ENCODE measurements at places on chromosomes 6 and 20. TPM values are rescaled to one million over a fixed set of nuclear protein-coding genes. Genes with fewer than 3 reads are reported as not detected.

DNA sequence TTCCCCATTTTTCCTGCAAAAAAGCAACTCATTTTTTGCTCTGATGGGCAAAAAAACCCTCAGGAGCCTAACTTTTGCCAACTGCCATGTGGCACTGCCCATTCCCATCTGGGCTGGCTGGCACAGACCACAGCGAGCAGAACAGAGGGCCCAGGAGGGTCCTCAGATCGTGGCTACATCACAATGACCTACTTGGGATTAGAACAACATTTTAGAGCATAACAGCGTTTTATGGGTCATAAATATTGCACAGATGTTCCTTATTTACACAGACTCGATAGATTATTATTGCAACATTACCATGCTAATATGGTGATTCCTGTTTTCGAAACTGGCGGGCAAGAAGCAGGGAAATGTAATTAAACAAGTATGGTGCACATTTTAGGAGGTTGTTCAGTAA, 28.0 kb downstream of the PTPRT start:
- no peaks in the 10 kb centered on the region for H3K4me1 ChIP-seq
- DNase-seq: no peak
- H3K27me3 ChIP-seq: no peaks in the 10 kb centered on the region

DNA sequence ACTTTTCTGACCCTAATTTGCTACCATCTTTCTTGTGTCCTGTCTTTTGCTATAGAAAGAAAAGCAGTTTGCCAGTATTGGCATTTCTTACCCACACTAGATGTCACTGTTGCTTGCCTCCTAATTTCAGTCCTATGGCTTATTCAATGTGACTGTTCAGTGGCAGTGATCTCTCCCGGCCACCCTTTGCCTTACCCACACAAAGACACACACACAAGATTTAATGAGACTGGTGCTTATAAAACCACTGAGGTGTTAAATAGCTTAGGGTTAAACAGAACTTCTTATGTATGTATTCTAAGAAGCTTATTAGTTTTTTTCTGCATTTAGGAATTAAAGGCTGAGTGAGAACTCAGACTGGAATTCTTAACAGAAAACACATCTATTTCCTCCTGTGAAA, 233.6 kb upstream of the ASCC3 start:
- H3K27ac ChIP-seq: no peak overlapping the region
- H3K27me3 ChIP-seq: no peaks in the 10 kb centered on the region
- no peak overlapping the region for H3K4me3 ChIP-seq
- DNase-seq: no peak
- no peaks in the 10 kb centered on the region for H3K4me1 ChIP-seq

- no peak overlapping the region for H3K27ac ChIP-seq
- H3K4me1 ChIP-seq: no peaks in the 10 kb centered on the region
- H3K36me3 ChIP-seq: no peaks in the 10 kb centered on the region
- DNase-seq: no peak
- no peaks in the 10 kb centered on the region for H3K27me3 ChIP-seq
- H3K4me3 ChIP-seq: no peak overlapping the region
These were observed 11.8 kb downstream of the RIPOR2 start for GRCh38 chr6:24923885-24924401.

- no peaks in the 10 kb centered on the region for H3K36me3 ChIP-seq
- no peak for DNase-seq
- H3K27me3 ChIP-seq: no peaks in the 10 kb centered on the region
These were observed 296.6 kb upstream of the MANEA start for GRCh38 chr6:95280686-95281273.

DNA sequence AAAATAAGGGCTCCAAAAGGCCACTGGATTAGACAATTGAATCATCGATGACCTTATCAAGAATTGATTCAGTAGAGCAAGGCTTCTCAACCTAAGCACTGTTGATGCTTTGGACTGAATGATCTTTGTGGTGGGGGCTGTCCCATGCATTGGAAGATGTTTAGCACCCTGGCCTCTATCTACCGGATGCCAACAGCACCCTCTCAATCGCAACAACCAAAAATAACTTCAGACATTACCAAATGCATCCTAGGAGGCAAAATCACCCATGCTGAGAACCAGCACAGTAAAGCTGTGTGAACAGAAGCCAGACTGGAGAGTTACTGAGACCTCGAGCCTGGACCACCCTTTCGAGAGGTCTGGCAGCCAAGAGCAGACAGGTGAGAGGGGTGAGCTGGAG, 67.5 kb downstream of the TBC1D7 start:
- no peak overlapping the region for H3K4me3 ChIP-seq
- no peaks in the 10 kb centered on the region for H3K4me1 ChIP-seq
- H3K27ac ChIP-seq: peak overlapping the region; percentile 16
- H3K36me3 ChIP-seq: no peaks in the 10 kb centered on the region

DNA sequence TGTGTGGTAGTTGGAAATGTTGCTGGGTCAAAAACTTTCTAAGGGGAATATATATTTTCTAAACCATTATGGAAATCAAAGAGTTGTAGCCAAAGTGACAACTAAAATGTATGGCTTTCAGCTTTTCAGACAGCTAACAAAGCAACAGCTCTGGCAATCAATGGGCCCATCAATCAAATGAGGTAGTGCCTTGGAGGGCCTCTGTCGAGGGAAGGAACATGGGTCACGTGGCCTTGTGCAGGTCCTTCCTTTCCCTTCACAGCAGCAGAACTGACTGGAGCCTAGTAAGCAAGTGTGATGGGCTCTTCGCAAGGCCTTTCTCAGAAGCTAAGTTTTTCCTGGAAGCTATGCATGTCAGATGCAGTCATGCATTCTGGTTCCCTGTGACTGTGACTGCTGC, 17.9 kb downstream of the FAXC start:
- no peak for DNase-seq
- no peaks in the 10 kb centered on the region for H3K4me1 ChIP-seq
- no peak overlapping the region for H3K4me3 ChIP-seq
- no peak overlapping the region for H3K27ac ChIP-seq

DNA sequence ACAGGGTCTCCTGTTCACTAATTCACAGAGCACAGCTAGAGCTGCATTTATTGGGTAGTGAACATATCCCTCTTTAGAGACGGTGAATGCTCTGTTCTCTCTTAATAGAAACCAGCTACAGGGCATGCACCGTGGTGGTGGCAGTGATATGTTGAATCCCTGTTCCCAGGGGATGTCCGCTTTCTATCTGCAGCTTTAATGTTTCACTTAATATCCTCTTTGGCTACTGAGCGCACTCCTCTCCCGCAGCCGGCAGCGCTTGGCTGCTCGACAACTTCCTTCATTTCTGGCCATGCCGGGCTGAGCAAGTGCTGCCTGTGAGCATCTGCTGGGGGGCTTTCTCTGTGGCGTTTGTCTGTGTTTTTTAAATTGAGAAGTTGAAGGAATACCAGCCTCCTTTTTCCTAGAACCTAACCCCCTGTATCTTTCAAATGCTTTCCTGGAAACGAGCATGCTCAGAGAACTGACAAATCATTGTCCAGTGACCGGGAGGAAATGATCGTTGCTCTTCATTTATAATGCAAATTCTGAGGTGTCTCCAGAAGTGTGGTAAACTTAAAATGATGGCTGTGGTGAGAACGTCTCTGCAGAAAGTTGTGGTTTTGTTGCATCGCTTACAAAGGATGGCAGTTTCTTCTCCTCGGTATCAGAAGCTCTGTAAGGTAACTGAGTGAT, 297.9 kb downstream of the UTRN start:
- H3K4me3 ChIP-seq: no peak overlapping the region
- DNase-seq: no peak

DNA sequence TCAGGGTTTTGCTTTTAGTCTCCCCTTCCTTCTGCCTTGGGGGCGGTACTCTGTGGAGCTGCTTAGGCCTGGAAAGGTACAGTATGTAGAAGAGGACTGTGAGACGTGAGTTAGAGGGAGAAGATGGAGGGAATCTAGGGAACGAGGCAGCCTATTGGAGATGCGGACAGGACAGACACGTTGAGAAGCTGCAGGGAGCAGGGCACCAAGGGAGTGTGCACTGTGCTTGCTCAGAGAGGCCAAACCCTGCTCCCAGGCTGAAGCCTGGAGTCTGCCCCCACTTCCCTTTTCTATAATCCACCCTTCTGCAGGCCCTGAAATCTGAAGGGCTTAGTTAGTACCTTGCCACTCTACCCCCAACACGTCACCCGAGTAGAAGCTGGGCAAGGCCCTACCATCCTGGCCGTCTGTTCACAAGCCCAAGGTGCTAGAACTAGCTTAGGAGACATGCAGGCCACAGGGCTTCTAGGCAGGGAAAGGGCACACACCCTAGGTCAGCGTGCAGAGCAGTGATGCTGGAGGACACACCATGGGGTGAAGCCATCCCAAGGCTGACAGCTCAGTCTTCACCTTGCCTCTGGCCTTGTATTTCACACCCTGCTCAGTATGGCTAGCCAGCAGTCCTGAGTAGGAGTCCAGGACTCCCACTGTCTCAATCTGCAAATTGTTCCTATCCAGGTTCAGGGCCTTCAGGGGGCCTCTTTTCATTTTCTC, 6.9 kb downstream of the TP53INP2 start:
- peaks cover 6% of the 10 kb centered on the region for H3K4me1 ChIP-seq
- H3K27ac ChIP-seq: no peak overlapping the region
- H3K36me3 ChIP-seq: peaks cover 14% of the 10 kb centered on the region
- H3K4me3 ChIP-seq: no peak overlapping the region
- H3K27me3 ChIP-seq: no peaks in the 10 kb centered on the region
- no peak for DNase-seq

- no peak overlapping the region for H3K4me3 ChIP-seq
- H3K27me3 ChIP-seq: no peaks in the 10 kb centered on the region
- no peak overlapping the region for H3K27ac ChIP-seq
- H3K36me3 ChIP-seq: no peaks in the 10 kb centered on the region
- DNase-seq: no peak
These were observed 13.0 kb downstream of the DOK5 start for GRCh38 chr20:54488442-54488841.

DNA sequence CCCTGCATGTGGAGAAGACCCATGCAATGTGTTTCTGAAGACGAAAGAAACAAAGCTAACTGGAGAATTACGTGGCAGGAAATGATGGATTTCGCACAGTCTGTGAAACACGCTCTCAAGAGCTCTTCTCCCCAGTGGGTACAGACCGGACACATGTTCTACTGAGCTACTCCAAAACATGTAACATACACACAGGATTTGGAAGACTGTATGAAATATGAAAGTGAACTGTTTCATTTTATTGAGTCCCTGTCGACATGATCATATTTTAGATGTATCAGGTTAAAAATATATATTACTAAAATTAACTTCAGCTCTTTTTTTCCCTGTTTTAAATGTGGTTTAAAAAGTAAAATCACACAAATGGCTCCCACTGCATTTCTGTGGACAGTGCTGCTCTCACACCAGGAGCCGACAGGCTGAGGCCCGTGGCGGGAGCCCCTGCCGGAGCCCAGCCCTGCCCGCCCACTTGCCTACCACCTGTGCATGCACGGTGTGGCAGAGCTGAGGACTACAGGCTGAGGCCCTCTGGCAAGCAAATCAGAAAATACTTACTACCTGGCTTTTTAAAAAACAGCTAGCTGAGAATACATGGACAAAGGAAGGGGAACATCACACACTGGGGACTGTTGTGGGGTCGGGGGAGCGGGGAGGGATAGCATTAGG, 58.9 kb upstream of the NXT1 start:
- H3K27ac ChIP-seq: no peak overlapping the region
- no peaks in the 10 kb centered on the region for H3K27me3 ChIP-seq
- H3K4me1 ChIP-seq: no peaks in the 10 kb centered on the region
- no peak for DNase-seq

DNA sequence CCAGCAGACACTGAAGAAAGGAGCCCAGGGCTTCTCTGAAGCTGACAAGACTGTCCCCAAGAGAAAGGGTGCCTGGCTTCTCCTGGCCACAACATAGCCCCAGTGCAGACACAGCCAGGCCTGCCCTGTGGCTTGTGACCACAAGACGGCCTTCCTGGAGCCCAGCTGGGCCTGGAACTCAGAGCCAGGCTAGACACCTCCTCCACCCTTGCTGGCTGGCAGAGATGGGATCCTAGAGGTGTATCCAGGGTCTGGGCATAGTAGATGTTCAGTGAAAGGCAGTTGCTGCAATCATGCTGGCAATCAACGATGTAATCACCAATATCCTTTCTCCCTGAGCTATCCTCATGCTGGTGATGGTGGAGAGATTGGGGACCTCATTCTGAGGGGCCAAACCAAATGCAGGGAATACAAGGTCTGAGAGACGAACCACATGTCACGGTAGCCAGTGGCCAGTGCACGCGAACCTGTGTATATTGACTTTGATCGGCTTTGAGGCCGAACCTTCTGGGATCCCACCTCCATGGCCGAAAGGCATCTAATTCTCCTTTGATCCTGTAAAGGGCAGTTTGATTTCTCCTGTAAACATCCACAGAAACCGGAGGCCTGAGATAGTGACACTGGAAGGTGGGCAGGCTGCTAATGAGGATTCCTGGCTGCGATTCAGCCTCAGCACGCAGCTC, 115.2 kb downstream of the PSMB1 start:
- H3K36me3 ChIP-seq: no peaks in the 10 kb centered on the region
- H3K4me1 ChIP-seq: no peaks in the 10 kb centered on the region
- peak overlapping the region; percentile 41 for H3K4me3 ChIP-seq
- H3K27me3 ChIP-seq: no peaks in the 10 kb centered on the region
- DNase-seq: peak; percentile 51

- no peaks in the 10 kb centered on the region for H3K4me1 ChIP-seq
- H3K36me3 ChIP-seq: no peaks in the 10 kb centered on the region
- DNase-seq: no peak
- no peaks in the 10 kb centered on the region for H3K27me3 ChIP-seq
- no peak overlapping the region for H3K27ac ChIP-seq
These were observed 162.6 kb downstream of the DNAH8 start for GRCh38 chr6:38877721-38878120.

- H3K4me1 ChIP-seq: no peaks in the 10 kb centered on the region
- no peaks in the 10 kb centered on the region for H3K36me3 ChIP-seq
- H3K4me3 ChIP-seq: no peak overlapping the region
- no peaks in the 10 kb centered on the region for H3K27me3 ChIP-seq
- DNase-seq: no peak
These were observed 188.5 kb downstream of the TAF4 start for GRCh38 chr20:61876952-61877728.

DNA sequence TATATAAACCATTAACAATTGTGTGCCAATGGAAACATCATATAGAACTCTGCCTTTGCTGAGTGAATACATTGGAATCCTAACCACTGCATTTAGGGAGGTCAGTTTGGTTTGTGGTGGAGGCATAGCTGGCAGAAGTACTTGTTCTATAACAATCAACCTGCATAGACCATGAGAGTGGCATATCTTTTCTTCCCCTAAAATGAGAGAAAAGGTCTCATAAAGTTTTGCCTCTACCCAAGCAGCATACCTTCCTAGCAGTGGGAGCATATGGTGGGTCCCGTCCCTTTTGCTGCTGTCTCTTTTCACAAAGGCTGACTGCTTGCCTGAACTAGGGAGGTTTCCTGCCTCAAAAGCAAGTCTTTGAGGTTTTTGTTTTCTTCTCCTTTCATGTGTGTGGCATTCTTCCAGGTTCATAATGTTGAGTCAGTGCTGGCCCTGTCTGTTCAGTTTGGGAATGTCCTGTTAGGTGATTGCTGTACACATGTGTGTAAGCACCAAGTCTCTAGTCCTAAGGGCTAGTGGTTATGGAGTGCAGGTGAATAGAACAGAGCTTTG, 61.2 kb upstream of the SUPT3H start:
- no peaks in the 10 kb centered on the region for H3K27me3 ChIP-seq
- no peaks in the 10 kb centered on the region for H3K4me1 ChIP-seq
- H3K27ac ChIP-seq: no peak overlapping the region
- H3K4me3 ChIP-seq: no peak overlapping the region
- DNase-seq: no peak
- no peaks in the 10 kb centered on the region for H3K36me3 ChIP-seq

Gene TNXB
- 493 TPM for total RNA-seq

Gene SAMD10
- not detected for total RNA-seq

Gene SLC17A1
- not detected for total RNA-seq

Gene ZSCAN26
- total RNA-seq: 2.6 TPM

Measured in ascending aorta (tissue), 2 donors.